AG09309 (cell line): ENCODE measurements at places on chromosomes 11 and 22.

GRCh38 chr11:104075091-104075490, 38.7 kb downstream of the DDI1 start:
- DNase-seq, result no peak

GRCh38 chr11:128666397-128666796, 27.5 kb upstream of the FLI1 start:
- no peak for DNase-seq

GRCh38 chr22:25406510-25407210, 157.8 kb upstream of the GRK3 start:
- DNase-seq, result no peak

GRCh38 chr11:111913031-111913861, 712 bp downstream of the HSPB2 start:
- DNase-seq, result no peak

DNA sequence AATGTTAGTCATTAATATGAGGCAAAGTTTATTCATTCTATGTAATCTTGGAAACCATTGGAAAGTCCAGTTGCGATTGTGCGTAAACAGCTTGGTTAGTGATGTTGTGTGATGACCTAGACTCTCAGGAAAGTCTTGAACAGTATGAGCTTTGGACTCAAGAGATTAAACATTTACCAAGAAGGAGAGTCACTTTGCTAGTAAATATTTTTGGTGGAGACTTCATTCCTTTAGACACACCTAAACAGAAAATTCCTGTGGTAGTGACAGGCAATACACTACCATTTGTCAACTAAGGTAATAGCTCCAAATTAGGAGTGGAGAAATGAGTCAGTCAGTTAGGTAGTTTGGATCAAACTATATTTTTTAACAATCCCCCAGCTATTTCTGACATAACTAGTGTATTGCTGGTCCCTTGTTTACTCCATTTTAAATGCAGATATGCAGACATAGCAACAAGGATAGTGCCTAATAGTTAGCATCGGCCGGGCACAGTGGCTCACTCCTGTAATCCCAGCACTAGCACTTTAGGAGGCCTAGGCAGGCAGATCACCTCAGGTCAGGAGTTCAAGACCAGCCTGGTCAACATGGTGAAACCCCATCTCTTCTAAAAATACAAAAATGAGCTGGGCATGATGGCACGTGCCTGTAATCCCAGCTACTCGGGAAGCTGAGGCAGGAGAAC, 89.3 kb downstream of the ARHGAP42 start:
- no peak for DNase-seq
